Stimulated activated CD8-positive, alpha-beta memory T cell treated with anti-CD3 and anti-CD28 coated beads, Interleukin-2, amount 100 ng/mL, for 48 hours (primary cell): ENCODE measurements at places on chromosomes 12 and 14.

DNA sequence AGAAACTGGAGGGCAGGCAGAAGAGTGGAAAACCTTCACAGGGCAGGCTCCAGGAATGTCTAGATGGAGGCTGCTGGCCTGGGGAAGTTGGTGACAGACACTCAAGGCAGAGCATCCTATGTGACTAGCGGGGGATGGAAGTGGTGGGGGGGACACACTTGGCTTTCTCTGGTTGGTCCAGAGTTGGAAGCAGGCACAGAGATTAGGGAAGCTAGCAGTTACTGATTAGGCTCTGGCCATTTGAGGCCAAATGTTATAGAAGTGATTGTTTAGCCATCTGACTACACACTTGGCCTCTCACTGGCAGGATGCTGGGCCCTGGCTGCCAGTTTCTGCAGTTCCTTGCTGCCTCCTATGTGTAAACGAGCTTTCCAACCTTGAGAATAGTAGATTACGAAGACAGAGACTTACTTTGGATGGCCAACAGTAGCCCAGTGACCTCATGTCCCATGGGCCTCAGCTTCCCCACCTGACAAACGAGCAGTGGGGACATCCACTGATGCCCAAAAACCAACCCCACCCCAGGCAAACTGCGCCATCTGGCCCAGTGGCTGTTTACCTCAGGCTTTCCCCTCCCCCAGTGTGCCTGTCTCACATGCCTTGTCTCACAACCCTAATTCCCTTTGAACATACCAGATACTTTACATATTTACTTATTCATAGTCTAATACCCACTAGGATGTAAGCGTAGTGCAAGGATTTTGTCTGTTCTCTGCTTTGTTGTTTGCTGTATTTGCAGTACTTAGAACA is 102.7 kb downstream of the PAPLN start:
- no peak for DNase-seq

GRCh38 chr12:43126652-43127375 is 425.2 kb downstream of the ADAMTS20 start:
- no peak for DNase-seq

DNA sequence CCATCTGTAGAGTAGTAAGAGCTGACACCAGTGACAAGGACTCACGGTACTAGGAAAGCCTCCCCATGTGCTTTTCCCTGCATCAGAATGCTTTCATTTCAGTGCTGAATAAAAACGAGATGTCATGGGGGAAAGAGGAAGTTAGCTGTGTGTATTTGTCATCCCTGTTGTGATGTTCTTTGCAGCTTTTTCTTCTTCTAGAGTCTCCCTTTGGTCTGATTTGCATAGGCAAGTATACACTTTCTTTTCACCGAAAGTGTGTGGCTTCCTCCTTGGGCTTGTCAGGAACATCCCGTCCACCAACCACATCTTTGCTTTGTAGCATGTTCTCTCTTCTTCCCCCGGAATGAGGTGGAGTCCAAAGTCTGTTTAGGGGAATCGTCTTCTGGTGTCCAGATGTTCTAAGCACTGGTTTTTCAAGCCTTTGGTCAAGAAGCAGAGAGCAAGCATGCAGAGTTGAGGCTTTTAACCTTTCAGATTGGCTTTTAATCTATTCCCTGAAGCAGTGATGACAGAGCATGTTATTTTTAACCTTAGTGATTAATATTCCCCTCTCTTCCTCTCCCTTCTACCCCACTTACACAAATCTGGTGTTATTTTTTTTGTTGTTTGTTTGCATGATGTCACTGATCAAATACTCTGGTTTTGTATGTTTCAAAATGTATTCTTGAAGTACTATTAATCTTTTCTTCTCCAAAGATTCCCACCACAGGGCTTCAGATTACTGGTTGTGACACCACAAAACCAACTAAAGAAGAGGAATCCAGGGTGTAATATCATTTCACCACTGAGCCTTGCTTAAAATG is 163.4 kb downstream of the SAMD4A start:
- no peak for DNase-seq

DNA sequence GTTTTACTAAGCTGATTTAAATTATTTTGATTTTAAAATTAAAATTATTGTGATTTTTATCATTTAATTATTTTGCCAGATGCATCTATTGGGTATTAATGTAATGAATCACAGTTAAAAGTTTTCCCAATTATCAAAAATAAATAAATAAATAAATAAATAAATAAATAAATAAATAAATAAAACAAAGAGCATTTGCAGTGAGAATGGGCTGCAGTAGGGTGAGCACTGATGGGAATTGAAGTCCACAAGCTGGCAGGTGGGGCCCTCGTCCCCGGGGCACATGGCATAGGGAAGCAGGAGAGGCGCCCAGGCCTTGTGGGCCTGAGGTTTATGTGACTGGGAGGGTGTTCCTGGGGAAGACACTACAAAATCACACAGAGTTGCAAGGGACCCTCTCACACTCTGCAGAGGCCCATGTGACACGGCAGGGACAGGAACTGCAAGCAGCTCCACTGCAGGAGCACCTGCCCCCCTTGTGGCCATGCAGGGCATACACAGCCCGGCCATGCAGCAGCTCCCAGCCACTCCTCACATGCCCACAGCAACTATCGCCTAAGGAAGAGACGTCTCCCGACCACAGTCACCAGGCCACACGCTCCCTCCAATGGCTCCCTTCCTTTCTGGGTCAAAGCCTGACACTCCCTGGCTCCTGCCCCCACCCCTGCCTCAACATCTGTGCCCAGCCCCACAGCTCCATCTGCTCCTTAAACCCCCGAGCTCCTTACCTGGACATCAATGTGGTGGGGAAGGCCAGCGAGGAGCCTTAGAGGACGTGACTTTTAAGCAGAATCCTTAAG is 256.3 kb upstream of the SFSWAP start:
- DNase-seq: peak; percentile 9

DNA sequence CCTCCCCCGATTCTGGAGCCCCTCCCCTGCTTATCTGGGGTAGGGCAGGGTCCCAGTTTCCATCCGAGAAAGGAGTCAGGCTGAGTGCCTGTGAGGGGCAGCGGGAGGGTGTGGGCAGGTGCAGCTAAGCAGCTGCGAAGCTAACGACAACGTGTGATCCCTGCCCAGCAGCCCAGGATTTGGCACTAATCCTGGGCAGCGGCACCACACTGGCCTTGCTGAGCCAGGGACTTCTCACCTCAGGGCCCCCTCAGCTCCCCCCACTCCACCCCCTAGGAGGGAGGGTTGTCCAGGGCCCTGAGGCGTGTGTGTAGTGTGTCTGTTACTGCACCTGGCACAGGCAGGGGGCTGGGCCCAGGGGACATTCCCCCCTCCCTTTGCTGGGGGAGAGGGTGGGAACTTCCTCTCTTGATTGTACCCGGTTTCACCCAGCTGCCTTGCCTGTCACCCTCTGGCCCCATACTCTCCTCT is 1.8 kb downstream of the SMIM41 start:
- DNase-seq: no peak

- no peak for DNase-seq
These were observed 80.2 kb upstream of the ST8SIA1 start for GRCh38 chr12:22414742-22415141.

DNA sequence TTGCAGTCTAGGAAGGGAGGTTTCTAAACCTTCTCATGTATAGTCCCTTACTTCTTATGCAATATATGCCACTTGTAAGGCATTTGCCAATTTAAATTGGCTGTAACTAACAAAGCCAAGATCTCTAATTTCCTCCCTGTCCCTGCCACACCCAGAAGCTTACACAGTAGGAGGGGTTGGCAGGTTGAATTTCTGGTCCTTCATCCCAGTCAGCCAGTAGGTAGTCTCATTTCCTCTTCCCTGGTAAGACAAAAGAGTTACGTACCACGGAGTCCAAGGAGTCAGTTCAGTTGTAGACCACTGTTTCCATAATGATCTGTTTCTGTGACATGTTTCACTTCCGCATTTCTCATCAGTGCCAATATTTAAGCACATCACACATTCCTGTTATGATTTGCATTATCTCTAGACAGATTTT is 47.0 kb upstream of the PLBD1 start:
- no peak for DNase-seq
